ENCODE measurements at places on chromosomes 7 and 10.

DNA sequence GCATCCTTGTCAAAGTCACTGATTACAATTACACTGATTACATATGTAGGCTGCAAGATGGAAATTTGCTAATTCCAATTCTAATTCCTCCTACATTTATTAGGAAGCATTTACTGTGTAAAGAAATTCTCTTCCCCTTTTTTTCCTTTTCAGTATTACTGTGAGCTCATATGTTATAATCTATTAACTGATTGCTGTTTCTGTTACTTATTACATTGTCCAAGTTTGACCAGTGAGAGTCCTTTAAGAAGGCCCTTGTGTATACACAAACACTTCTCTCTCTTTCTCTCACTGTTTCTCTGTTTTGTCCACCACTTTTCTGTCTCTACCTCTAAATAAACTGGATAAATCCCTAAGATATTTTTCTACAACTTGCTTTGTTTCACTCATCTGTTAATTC lies 31.5 kb downstream of the PHF14 start:
- DNase-seq = no peak

- no peak for DNase-seq
Observed at GRCh38 chr7:45446195-45446944, 127.8 kb upstream of the ADCY1 start.

- DNase-seq = no peak
Observed at GRCh38 chr7:18792871-18793595, 297.5 kb downstream of the HDAC9 start.

DNA sequence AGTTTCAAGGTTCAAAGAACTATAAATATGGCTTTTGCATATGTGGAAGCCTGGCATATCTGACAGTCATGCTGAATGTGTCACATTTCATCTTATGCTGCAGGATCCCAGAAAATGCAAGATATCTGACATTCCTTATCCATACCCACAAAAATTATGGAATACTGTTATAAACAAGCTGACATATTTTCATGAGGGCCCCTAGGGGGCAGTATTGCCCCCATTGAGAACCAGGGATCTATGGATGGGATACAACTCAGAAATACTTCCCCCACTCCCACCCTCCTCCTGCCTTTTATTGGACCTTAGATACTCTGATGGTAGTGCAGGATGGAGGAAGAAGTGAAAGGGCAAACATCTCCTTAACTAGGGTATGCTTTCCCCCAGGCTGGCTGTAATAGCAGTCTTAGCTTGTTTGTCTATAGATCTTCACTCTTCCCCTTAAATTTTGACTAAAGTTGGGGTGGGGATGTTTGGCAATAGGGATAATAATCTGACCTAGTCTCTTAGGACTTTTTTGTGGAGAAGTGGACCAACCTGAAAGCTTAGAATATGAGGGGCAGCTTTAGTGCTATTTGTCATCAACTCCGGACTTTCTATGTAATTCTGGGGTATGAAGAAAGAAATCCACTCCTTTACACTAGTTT lies 3.5 kb upstream of the GNGT1 start:
- no peak for DNase-seq

DNA sequence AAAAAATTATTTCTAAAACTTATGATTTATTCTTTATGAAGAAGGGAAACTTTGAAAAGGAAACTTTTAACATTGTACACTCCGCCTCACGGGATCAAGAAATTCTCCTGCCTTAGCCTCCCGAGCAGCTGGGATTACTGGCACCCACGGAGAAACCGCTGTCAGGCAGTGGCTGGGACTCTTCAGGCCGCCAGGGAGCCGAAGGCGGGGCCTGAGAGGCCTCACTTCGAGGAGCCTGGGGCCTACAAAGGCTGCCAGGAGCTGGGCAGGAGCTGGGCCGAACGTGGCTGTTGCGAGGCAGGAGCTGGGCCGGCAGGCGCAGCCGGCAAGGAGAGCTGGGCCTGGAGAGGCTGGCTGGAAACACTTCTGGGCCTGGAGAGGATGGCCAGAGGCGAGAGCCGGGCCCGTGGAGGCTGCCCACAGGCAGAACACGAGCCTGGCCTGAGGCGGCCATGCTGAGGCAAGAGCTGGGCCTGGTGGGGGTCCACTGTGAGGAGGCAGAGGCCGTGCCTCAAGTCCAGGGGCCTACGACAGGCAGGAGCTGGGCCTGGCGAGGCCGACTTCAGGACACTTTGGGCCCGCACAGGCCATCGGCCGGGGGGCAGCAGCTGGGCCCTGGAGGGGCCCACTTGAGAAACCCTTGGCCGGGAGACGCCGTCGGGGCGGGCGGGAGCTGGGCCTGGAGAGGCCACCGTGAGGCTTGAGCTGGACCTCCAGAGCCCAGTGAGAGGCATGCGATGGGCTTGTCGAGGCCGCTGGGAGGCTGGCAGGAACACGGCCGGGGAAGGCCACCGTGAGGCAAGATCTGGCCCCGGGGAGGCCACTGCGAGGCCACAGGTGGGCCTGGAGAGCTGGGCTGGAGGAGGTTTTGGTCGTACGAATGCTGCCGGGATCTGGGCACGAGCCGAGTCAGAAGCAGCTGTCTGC lies 23.7 kb downstream of the MDH2 start:
- DNase-seq = no peak

GRCh38 chr7:36937754-36938563 lies 213.7 kb upstream of the AOAH start:
- no peak for DNase-seq

DNA sequence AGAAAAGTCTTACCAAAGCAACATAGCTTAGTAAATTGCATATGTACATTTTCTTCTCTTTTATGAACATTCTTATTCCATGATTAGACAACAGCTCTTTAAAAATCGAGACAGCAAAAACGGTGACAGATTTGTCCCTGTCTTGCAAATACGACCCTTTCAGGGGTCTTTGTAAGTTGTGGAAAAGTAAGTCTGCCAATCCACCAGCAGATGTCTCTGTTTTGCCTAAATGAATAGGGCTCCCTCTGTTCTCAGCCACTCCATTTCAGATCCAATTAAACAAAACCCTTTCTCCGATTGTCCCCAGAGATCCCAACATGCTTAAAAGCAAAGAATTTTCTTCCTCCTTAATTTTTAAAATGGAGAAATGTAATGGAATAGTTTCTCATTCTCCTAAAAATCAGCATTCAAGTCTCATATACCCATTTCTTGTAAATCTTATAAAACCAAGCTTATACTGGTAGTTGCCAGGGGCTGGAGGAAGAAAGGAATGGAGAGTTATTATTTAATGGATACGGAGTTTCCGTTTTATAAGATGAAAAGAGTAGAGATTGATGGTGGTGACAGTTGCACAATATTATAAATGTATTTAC lies 61.0 kb upstream of the NFE2L3 start:
- peak; percentile 6 for DNase-seq

GRCh38 chr7:134120405-134120804 lies 6.7 kb upstream of the LRGUK start:
- DNase-seq = no peak

DNA sequence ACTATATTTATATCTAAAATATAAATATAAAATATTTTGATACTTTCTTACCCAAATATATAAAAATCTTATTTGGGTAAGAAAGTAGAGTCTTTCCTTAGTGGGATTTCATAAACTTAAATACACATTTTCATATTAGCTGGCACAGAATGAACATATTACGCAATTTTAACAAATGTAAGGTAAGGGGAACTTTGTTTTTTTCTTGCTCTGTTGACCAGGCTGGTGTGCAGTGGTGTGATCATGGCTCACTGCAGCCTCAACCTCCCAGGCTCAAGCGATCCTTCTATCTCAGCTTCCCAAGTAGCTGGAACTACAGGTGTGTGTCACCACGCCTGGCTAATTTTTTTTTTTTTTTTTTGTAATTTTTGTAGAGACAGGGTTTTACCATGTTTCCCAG lies 18.3 kb downstream of the CYP26A1 start:
- no peak for DNase-seq

DNA sequence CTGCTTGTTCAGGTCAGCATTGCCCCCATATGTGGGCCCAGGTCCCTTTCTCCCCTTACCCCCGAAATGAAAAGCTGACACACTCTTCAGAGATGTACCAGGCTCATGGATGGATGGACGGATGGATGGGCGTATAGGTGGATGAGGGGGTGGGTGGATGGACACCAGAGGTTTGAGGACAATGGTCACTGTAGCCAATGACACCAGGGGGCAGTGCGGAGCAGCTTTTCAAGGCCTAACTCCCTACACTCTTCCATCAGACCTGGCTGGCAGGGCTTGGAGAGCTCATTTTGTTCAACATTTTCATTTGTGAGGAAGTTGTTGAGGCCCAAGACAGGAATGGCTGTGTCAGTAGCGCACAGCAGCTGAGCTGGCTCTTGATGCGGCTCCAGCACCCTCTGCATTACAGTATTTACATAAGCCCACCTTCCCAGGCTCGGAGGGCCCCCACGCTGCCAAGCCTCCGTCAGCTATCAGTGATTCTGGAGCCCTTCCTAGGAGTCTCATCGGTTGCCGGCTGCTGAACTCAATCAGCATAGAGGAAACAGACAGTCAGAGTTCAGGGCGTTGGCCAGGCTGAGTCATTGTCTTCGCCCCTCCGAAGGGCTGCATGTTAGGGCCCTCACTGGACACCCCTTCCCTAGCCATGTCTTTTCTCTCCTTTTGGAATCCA lies 11.6 kb upstream of the FFAR4 start:
- DNase-seq = peak; percentile 10

Data from stimulated activated CD4-positive, alpha-beta T cell treated with anti-CD3 and anti-CD28 coated beads, Interleukin-2, amount 100 ng/mL, for 4 hours (primary cell).